GM12891 (cell line): ENCODE measurements at places on chromosomes 11 and 22.

GRCh38 chr11:88164320-88164719 is 10.9 kb downstream of the RAB38 start:
- no peak for DNase-seq

- DNase-seq = no peak
Observed at GRCh38 chr11:69537855-69538640, 56.6 kb downstream of the LINC01488 start.

DNA sequence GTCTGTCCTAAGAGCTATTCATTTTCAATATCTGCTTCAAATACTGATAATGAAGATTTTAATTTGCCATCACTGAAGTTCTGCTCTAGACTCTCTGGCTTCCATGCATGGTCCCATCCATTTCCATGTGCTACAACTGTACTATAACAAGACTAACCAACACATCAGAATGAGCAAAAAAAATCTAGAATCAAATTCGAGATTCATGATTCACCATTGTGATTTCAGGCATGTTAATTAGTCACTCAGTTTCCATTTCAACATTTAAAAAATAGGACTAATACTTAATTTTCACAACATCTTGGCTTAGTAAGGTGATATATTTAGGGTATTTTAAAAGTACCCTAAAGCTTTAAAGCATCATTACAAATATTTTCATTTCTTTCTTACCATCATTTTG is 22.8 kb downstream of the PICALM start:
- no peak for DNase-seq

DNA sequence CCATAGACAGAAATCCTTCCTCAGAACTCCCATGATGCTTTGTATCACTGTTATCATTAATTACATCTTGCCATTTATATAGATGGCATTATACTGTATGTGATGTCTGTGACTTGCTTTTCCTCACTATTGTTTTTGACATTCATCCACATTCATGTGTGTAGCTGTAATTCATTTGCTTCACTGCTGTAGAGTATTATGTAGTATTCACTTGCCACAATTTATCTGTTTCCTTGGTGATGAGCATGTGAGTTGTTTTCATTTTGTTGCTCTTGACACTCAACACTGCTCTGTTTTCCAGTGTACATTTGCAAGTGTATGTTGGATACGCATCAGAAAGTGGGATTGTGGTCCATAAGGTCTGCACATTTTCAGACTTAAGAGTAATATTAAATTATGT is 328.6 kb upstream of the C11orf87 start:
- DNase-seq = no peak

DNA sequence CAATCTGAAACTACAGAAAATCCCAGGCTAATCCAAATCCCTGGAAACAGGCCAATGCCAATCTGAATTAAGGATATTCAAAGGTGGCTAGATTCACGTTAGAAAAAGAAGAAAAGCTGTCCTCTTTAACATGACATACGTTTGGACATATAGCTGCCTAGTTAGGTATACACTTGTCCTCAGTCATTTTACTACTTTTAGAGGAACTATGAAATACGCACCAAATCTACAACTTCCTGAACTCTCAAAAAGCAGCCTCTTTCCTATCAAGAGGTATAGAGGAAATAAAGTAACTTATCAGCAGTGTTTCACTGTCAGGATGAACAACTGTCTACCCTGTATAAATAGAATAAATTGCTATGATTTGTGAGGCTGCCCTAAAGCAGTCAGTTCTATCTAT is 24.0 kb downstream of the KMT5B start:
- no peak for DNase-seq

DNA sequence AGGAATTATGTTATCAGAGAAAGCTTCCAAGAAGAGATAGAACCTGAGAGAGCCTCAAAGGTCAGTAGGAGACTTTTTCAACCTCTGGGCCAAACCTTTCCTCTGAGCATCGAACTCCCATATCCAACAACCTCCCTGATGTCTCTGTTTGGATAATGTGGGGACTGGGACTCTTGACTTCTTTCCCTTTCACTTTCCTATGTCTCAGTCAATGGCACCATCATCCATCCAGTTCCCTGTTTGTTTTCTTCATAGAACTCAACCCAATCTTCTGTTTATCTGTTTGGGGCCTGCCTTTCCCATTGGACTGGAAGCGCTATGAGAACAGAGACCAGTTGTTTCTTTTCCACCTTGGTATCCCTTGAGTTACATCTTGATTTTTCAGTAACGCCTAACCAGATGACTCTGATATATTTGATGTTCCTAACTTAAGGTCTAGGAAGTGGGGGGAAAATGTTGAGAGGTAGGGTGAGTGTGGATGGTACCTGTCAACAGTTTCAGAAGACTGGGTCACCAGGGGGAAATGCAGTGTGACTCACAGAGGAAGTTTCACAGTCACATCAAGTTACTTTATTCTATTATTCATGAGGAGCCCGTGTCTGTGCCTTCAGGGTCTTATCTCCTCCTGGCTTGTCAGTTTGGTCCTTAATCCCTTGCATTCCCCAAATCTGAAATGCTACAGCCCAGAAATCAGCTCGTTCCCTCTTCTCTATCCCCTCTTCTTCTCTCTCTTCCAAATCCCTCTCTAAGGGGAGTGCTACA is 4.5 kb upstream of the KCNE3 start:
- DNase-seq = no peak

DNA sequence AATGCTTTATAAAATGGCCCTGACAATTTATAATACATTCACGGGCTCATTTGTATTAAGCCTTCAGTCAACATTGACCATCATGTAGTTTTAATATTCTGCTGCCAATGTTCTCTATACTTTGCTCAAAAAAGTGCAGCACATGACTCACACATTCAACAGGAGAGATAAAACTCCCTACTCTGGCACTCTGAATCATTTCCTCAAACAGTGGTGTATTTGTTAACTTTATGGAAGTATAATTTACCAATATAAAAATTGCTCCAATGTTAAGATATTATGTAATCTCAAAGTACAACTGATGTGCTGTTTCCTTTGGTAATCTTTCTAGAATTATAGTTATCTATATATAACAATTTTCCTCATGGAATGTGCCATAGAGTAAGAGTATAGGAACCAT is 39.9 kb downstream of the MAML2 start:
- DNase-seq = no peak
